ENCODE measurements at places on chromosomes 13 and 19.

DNA sequence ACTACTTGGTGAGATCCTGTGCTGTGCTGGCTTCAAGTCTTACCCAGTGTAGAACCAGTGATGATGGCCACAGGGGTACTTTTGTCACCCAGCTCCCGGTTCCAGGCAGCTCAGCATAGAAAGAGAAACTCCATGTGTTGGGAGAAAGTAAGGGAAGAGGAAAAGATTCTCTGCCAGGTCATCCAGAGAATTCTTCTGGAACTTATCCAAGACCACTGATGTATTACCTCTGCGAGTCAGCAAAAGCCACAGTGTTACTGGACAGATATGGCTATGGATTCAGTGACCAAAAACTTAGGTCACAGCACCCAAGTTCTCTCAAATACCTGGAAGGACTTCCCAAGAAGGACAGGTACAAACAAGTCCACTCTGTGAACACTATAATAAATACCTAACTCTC, 399.5 kb upstream of the MIR17HG start:
- DNase-seq: no peak

DNA sequence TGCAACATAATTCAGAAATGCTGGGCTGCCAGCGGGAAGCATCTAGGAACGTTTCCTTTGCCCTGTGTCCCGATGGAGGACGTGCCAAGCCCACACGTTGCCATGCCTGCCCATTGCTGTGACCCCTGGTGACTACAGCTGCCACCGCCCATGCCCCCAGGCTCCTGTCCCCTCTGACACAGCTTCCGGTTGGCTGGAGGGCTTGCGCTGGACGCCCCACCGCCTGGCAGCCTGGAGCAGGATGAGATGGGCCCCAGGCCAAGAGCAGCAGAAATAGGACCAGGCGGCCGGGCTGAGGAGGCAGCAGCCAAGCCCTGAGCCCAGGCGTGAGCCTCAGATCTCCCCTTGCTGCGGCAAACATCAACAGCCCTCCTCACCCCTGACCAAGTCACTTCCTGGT, 125.9 kb downstream of the COL4A2 start:
- DNase-seq: no peak

- DNase-seq: no peak
Observed at GRCh38 chr19:56637976-56638555, 4.9 kb upstream of the SMIM17 start.

DNA sequence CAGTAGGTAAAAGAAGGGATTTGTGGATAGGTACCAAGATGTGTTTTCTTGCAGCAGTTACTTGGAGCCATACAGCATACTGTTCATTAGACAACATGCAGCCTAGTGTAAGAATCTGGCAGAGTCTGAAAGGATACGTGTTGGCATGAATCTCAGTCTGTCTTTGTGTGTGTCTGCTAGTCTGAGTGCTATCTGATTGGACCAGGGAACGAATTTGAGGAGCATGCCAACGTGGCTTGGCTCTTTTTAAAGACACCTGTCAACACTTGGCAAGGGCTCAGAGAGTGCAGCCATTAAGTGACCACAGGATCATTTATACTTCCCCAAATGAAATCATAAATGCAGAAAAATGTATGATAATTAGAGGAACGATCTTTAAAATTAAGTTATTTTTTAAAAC, 27.6 kb upstream of the ATXN8OS start:
- DNase-seq: no peak

DNA sequence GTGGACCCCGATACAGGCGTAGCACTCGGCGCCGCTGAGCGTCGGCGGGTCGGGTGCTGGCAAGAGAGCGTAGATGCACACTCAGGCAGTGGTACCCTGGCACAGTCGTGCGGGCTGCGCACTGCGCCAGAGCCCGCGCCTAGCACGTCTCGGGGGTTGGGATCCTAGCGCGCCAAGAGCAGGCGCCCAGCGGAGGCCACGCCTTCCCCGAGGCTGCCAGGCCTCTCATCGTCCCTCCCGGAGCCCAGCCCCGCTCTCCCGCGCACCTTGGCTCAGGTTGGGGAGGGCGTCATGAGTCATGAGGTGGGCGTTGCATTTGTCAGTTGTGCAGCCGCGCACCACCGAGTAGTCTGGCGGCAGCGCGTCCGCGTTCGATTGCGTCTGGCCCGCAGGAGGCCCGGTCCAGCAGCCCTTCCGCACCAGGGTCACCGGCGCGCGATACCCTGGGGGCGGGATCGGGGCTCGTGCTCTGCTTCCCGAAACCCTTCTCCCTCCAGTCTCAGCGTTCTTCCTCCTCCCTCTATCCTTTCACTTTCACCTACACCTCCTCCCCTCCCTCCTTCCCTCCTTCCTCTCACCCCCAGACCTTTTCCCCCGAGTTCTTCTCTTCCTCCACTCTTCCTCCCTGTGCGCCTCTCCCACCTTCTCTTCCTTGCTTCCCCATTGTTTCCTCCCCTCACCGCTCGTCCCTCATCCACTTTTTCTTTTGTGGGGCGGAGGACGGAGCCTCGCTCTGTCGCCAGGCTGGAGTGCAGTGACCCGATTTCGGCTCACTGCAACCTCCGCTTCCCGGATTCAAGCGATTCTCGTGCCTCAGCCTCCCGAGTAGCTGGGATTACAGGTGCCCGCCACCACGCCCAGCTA, 3.5 kb downstream of the LYPD5 start:
- peak; percentile 78 for DNase-seq

- no peak for DNase-seq
Observed at GRCh38 chr13:50444726-50445125, 398.8 kb downstream of the DLEU7 start.

DNA sequence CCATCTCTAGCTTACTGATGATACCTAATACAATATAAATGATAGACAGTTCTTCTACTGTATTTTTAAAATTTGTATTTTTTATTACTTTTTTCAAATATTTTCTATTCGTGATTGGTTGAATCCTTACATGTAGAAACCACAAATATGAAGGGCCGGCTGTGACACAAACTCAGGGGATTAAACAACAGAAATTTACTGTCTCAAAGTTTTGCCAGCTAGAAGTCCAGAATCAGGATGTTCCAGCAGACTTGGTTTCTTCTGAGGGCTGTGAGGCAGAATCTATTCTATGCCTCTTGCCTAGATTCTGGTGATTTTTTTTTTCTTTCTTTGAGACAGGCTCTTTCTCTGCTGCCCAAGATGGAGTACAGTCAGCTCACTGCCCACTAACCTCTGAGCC, 13.8 kb downstream of the FPR1 start:
- no peak for DNase-seq

- no peak for DNase-seq
Observed at GRCh38 chr13:40969169-40969901, 49.8 kb downstream of the ELF1 start.

DNA sequence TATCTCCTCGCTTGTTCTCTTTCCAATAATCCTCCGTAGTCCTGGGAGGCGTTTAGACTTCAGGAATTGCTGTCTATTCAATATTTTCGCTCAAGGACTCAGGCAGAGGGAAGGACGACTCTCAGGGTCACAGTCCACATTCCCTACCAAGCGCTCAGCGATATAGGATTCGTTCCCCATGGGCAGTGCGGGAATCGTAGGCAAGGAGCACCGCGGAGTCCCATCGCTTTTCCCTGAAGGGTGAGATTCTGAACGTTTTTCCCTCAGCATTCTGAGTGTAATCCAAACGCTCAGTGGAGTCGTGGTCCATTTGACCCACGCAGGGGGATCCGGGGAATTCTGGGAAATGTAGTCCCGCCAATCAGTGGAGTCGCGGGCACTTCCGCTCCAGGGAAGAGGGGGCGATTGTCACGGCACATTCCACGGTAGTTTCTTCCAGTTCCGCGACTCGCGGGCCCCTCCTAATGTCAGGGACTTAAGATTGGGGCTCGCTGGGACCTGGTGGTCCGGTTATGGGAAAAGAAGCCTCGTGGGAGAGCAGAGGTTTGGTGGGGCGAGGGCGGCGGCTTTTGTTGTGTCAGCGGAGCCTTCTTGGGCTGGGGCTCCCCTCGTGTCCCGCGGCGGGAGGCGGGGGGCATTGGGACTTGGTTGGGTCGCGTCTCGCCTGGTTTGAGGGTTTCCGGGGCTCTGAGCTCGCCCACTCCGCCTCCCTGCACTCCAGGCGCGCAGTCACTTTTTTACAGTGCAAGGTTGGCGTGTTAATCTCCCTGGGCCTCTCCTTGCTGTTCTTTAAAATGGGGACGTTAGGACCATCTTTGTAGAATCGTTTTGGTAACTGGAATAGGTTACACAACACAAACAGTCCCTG, at the start of gene ZNF234:
ZNF234 (plus strand) TSS at position 364 of the 868 bp plus-strand sequence. CDS start 3,079 bp downstream, outside the sequence.
- DNase-seq: peak; percentile 91

- DNase-seq: no peak
Observed at GRCh38 chr13:110914081-110914330, 863 bp downstream of the ANKRD10 start.

GRCh38 chr19:12764698-12765097, 10.7 kb downstream of the HOOK2 start:
- no peak for DNase-seq

GRCh38 chr19:47404334-47405196, 14.8 kb downstream of the MEIS3 start:
- no peak for DNase-seq

DNA sequence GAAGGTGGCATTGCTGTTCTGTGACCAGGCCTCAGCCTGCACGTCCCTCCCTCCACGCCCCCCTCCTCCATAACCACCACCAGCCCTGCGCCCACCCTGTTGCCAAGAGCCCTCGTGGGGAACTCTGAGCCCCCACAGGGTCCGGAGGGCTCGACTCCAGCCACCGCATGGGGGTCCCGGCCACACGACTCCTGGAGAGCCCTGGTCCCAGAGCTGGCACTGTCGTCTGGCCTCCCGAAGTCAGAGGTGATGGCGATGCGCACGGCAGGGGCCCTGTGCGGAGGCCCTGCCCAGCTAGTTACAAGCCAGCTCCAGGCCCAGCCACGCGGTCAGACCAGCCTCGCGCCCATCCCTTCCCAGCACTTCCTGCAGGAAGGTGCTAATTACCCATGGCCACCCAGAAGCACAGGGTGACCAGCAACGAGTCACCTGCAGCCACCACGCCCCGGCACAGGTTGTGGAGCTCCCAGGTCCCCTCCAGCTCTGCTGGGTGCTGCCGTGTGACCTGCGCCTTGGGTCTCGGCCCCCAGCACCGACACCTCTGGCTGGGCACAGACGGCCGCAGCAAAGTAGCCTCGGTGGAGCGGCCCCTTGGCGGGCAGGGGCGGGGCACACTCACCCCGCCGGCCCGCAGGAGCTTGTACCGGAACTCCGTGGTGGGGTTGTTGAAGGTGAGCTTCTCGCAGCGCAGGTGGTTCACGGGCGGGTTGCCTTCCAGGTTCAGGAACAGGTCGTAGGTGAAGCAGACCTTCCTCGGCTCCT, 49.6 kb downstream of the MLLT1 start:
- peak; percentile 63 for DNase-seq

GRCh38 chr13:23610966-23611491, 40.8 kb downstream of the TNFRSF19 start:
- DNase-seq: no peak

DNA sequence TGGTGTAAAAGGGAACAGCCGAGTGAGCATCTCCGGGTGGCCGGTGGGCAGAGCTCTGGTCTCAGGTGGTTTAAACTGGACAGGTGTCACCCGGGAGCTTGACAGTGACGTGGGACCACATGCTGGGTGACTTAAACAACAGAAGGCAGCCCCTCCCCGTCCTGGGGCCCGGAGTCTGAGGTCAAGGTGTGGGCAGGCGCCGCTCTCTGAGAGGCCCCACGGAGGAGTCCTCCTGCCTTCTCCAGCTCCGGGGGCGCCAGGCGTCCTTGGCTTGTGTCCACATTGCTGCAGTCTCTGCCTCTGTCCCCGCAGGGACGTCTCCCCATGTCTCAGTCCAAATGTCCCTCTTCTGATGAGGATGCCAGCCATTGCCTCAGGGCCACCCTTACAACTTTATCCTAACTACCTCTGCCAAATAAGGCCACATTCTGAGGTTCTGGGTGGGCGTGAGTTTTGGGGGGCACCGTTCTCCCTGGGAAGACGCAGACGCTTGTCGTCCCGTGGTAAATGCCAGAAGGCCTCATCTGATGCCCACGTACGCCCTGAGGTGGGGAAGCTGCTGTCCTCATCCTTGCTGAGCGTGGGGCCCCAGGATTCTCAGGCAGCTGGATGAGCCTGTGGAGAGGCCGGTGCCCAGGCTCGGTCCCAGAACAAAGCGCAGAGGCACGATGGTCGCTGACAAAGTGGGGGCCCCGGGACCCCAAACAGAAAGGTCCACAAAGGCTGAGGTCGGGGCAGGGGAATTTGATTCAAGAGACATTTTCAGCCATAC, 12.9 kb downstream of the GZMM start:
- no peak for DNase-seq

- DNase-seq: no peak
Observed at GRCh38 chr19:48512504-48513288, 1.1 kb upstream of the LMTK3 start.

GRCh38 chr13:48233889-48234488, 983 bp downstream of the ITM2B start:
- no peak for DNase-seq

DNA sequence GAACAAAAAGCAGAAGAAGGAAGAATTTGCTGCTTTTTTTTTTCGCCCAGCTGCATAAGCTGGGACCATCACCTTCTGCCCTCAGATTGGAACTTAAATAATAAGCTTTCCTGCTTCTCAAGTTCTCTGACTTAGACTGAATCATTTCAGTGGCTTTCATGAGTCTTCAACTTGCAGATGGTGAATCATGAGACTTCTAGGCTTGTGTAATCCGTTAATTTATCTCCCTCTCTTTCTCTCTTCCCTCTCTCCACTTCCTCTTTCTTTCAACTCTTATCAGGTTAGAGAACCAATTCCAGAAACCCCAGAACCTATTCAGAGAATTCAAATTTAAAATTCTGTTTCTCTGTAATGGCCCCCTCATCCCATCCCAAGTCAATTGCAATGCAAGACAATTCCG, 1153.7 kb downstream of the PCDH9 start:
- no peak for DNase-seq

DNA sequence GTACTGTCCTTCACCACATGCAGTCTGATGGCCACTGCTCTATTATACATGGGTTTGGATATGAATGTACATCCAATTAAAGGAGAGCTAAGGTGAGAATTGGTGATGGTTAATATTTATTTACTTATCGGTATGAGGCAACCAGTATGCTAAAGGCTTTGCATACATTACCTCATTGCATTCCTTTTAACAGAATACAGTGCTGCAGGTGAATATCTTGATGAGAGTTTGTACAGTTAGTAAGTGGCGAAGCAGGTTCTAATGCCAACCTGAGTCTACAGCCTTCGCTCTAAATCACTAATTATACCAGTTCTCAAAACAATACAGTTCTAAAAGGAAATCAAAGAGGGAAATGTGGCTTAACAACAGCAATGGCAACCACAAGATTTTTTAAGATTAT, 284.1 kb downstream of the ITGBL1 start:
- no peak for DNase-seq

Data from upper lobe of right lung (tissue), 1 donor.